GM13976 (cell line): ENCODE measurements at places on chromosomes 7 and 10.

GRCh38 chr7:133575726-133576440 lies 323.0 kb downstream of the EXOC4 start:
- DNase-seq = no peak

DNA sequence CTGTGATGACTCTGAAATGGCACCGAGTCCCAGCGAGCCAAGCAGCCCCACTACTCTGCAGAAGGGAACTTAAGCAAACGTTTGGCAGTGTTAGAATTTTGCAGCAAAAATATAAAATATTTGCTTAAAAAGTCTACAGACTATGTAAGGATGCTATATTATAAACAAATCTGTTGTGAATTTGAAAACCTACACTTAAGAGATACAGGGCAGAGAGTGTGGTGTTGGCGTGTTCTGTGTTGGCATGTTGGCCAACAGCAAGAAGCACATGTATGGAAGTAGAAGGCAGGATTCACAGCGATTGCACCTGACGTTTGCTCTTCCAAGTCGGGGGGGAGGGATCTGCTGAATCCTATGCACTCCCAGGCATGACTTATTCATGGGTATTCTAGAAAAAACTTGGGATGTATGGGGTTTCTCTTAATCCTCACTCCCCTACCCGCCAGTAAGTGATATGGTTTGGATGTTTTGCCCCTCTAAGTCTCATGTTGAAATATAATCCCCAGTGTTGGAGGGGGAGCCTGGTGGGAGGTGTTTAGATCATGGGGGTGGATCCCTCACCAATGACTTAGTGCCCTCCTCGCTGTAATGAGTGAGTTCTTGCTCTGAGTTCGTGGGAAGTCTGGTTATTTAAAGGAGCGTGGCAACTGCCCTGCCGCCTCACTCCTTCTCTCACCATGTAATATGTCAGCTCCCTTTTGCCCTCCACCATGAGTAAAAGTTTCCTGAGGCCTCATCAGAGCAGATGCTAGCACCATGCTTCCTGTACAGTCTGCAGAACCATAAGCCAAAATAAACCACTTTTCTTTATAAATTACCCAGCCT lies 62.1 kb downstream of the PKD1L1 start:
- no peak for DNase-seq

DNA sequence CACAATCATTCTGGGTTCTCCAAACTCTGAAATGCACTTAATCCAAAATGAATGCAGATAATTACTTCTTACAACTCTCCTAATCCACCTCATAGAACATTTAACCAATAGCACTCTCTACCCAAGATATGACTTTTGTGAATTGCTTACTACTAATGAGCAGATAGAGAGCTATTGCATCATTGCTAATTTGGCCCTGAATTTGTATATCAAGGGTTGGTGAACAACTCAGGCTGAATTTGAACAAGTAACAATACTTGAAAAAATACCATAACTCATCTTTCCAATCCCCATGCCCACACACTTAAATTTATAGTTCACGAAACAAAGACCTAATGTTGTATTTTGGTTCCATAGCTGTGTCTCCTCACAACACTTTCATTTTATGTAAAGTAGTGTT lies 246.0 kb downstream of the TSPAN12 start:
- DNase-seq = no peak

DNA sequence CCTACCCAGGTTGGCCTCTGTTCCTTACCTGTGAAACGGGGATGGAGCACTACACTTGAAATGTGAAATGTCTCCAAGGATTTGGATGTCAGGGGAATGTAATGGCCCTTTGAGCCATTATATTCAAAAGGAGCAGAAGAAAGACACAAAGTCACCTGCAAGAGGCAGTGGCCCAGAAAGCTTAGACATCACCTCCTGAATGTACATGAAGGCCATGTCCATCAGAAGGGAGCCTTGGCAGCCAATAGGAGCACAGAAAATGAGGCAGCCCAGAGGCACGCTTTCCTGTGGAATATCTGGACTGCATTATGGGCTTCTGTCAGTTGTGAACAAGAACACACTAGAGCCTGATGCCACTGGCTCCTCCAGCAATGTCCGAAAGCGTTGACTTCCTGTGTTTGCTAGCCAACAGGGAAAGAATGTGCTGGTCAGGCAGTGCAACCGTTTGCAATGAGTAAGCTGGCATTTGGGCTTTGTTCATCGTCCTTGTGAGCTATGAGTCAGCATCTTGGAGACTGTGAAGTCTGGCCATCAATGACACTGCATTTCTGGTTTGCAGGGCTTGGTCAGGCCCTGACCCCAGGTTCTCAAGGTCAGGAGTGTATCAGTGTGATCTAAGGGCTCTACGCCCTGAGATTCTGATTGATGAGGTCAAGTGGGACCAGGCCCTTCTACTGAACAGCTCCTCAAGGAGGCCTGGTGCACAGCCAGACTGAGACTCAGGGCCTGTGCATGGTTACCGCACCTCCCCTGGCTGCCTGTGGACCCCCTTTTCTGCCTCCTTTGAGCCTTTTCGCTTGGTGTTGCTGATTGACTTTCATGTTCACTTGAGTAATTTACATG lies 222.4 kb downstream of the RPS24 start:
- no peak for DNase-seq

- DNase-seq = no peak
Observed at GRCh38 chr10:4512671-4513240, 313.3 kb upstream of the AKR1E2 start.

GRCh38 chr10:82796510-82796909 lies 921.5 kb downstream of the NRG3 start:
- DNase-seq = no peak

GRCh38 chr10:91367127-91367531 lies 43.0 kb upstream of the HECTD2 start:
- no peak for DNase-seq

DNA sequence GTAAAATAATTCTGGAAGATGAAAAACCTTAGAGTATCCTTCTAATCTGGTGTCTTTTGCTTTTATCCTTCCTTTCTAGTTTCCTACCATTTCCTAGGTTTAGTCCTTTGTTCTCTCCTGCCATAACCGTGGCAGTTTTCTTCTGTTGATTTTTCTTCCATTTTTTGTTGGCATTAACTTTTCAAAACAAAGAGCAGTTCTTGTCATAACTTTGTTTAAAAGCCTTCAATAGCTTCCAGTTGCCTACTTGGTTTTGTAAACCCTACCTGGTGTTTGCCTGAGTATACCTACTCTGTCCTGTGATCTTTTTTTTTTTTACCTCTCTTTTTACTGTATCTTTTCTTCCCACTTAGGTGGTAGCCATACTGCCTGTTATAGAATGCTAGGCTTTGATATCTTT lies 125.6 kb downstream of the LYZL1 start:
- no peak for DNase-seq

- no peak for DNase-seq
Observed at GRCh38 chr7:134378562-134378961, 61.8 kb upstream of the SLC35B4 start.

DNA sequence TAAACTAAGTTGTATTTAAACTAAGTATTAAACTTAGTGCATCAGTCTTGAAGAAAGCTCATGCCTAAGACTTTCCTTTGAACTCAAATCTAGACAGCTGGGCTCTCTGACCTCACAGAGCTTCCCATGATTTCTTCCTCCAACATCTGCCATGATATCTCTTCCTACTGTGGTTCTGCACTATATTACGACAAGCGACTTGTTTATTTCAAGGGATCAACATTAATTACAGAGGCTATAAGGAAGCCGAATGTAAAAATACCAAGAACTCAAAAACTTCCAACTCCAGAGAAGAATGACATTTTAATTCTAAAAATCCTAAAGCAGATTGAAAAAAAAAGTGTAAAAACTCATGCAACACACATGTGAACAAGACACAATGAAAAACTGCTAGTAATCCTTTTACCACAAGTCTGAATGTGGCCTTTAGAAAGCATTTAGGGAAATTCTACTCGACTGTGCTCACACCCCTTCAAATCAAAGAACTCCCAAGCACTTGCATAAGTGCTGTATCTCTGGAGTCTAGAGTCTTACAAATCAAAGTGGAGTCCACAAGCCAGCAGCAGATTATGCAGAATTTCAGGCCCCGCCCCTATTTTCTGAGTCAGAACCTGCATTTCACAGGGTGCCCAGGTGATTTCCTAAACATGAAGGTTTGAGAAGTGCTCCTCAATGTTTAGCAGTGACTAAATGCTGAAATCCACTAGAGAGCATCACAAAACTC lies 22.7 kb upstream of the WASHC2A start:
- no peak for DNase-seq

GRCh38 chr10:124639646-124640045 lies 104.5 kb downstream of the FAM53B start:
- no peak for DNase-seq

- no peak for DNase-seq
Observed at GRCh38 chr10:108346066-108346465, 1181.6 kb upstream of the SORCS1 start.

DNA sequence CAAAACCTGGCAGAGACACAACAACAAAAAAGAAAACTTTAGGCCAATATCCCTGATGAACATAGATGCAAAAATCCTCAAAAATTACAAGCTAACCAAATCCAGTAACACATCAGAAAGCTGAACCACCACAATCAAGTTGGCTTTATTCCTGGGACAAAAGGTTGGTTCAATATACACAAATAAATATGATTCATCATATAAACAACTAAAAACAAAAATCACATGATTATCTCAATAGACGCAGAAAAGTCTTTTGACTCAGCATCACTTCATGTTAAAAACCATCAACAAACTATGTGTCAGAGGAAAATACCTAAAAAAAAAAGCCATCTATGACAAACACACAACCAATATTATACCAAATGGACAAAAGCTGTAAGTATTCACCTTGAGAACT lies 283.5 kb downstream of the THSD7A start:
- DNase-seq = no peak

DNA sequence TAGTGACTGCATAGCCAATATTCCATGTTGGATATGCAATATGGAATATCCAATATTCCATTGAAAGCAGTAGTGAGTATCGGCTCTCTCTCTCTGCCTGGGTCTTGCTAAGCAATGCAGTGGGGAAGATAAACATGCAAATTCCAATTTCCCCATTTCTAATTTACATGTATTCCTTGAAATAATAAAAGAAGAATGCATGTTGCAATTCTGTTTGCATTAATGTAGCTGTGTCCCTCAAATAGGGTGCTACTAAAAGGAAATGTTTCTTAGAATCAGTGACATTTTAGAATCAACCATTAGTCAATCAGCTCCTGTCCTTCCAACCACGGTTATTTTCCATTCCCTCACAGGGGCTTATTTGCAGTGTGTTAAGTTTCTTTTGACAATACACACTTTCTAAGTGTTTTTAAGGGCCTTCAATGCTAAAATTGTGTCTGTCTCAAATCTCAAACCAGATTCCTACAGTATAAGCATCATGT lies 46.7 kb downstream of the AFAP1L2 start:
- DNase-seq = no peak

DNA sequence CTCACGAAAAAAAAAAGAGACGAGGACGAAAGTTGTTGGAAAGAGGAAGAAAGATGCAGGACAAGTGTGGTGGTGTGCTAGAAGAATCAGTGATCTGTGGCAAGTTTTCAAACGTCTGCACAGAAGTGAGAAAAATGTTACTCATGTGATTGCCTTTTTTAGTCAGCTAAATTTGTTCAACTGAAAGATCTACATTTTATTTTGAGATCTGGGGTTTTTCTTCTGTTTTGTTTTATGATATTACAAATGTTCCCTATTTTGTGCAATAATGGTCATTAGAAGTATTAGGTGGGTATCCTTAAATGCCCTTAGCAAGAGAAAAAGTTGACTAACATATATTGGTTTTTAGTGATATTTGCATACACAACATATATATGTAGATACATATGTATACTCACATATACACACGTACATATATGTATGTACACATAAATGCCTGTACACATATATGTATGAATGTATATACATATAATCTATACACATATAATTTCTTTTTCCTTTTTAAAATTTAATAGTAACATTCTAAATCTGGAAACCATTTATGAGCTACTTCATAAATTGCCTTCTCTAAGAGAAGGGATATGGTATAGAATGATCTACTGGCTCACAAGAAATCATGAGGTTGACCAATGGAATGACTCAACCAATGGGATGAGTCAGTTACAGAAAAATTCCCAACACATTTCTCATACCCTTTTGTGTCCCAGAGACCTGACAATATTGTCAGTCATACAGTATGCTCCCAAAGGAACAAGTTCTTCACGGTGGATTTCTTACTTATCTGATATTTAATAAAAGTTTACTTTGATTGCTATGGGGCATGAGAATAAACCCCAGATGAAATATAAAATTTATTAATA lies 38.4 kb downstream of the SLC39A12 start:
- DNase-seq = peak; percentile 58

DNA sequence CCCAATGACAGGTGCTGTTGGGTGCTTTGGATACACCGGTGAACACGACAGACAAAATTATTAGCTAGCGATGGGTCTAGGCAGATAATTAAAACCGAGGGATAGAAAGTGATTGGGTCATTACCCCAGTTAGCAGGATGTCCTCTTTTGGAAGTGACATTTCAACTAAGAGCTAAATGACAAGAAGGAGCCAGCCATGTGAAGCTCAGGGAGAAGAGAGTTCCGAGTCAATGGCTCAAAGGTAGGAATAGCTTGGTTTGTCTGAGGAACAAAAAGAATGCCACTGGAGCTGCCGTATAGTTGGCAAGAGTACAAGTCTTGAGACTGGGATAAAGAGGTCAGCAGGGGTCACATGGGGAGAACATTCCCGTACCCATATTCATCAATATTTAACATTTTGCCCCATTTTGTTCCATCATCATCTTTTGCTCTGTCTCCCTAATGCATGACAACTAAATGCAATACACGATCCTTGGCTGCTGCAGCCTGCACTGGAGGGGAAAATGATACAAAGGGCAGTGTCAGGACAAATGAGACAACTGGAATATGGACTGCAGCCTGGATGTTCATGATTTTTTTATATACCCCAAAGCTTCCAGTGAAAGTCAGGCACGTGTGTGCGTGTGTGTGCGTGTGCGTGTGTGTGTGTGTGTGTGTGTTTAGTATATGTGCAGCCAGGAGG lies 115.7 kb downstream of the ICA1 start:
- DNase-seq = no peak

DNA sequence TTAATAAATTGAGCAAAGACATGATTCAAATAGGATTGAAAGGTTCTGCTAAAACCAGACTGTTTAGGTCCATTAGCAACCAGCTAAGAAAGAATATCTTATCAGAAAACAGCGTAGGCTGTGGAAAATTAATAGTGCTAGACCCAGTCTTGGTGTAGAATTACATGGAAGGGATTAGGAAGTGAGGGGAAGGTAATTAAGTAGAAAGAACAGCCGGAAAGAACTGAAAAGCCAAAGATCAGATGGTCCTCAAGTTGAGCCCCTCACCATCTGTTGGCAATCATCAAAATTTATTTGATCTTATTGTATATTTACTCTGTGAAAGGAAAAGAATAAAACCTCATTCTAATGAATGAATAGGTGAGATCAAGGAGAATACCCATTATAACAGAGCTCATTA lies 50.1 kb downstream of the COL1A2 start:
- no peak for DNase-seq

GRCh38 chr10:58820861-58821751 lies 308.4 kb downstream of the BICC1 start:
- no peak for DNase-seq

GRCh38 chr10:89384474-89385340 lies 6.9 kb downstream of the IFIT1B start:
- no peak for DNase-seq

- no peak for DNase-seq
Observed at GRCh38 chr10:80488539-80489066, 34.5 kb downstream of the TSPAN14 start.

GRCh38 chr7:131839967-131840690 lies 283.7 kb upstream of the PODXL start:
- no peak for DNase-seq

GRCh38 chr10:1738950-1739349 lies 1.6 kb upstream of the ADARB2 start:
- DNase-seq = peak; percentile 69

GRCh38 chr10:36023939-36024338 lies 381.8 kb upstream of the FZD8 start:
- DNase-seq = no peak
